GF-D8 (cell line): ENCODE measurements at places on chromosomes 2 and 18.

- no peak for DNase-seq
Measured at GRCh38 chr2:174020926-174021662, 55.9 kb upstream of the SP3 start.

DNA sequence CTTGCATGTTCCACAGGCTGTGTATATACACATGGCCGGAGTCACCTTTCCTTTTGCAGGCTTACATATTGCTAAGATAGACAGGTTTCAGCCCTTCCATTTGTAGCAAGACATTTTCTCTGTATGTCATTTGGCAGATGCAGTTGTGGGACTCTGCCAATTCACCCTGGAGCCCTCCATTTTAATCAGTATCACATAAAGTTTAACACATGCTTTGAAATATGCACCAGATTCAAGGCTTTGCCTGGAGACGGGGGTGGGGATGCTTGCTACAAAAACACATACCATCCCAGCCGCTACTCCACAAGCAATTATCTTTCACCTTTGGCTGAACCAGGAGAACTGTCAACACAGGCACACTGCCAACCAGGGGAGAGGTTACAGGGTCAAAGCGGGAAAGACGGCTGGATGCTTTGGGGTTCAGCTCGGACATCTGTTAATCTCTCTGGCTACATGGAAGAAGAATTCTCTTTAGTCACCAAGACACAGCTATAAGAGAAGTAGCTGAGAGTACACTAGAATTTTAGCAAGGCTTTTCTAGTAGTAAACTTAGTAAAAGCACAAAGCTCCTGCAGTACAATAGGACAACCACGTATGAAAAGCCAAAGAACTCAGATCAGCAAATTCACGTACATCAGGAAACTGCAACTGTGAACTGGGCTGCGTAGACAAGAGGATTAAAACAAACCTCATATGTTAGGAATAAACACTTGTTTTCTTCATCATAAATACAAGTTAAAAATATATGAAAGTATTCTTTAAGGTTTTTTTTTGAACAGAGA, 130.9 kb downstream of the EXOC6B start:
- DNase-seq: no peak

- no peak for DNase-seq
Measured at GRCh38 chr2:97707362-97708047, 5.9 kb upstream of the ZAP70 start.

DNA sequence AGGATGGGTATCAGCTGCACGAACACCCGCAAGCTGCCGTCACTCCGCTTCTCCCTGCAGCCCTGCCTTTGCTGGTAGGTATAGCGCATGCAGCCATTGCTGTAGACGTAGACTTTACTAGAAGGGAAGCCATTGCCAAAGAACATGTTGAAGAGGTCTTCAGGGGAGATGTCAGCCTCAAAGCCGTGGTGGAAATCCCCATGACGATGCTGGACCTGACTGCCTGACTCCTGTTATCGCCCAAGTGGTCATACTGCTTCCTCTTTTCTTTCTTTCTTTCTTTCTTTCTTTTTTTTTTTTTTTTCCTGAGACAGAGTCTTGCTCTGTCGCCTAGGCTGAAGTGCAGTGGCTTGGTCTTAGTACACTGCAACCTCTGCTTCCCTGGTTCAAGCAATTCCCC, 68.7 kb upstream of the SPRED2 start:
- DNase-seq: no peak

DNA sequence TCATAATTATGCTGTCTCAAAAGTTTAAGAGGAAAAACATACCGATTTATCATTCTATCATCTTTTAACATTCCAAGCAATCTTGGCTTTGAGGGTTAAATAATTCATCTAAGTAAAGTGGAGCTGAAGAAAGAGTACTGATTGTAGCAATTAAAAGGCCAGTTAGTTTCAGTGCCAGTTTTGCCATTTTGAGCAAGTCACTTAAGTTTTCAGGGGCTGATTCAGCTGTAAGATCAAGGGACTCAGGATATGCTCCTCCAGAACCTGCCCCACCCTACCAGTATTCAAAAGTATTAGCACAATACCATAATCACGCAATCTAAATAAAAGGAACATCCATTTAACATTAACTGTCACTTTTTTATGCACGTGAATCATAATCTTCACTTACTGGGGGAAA, 1.9 kb downstream of the SS18 start:
- no peak for DNase-seq
